NCI-H1930 (cell line): ENCODE measurements at places on chromosomes 2 and 18.

DNA sequence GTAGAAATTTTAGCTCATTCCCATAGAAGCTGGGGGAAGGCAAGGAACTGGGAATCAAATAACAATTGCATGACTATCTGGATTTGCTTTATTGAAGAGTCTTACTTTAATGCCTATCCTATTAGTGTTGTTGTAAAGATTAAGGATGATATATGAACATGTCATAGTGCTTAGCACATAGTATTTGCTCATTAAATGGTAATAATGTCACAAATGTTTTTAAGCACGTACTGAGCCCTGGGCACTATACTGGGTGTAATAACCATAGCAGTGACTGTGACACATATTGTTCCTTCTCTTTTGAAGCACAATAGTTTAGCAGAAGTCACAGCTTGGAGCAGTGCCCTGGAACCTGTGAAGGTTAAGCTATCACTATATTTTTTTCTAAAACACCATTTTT is 47.2 kb upstream of the DTNB start:
- no peak for DNase-seq

DNA sequence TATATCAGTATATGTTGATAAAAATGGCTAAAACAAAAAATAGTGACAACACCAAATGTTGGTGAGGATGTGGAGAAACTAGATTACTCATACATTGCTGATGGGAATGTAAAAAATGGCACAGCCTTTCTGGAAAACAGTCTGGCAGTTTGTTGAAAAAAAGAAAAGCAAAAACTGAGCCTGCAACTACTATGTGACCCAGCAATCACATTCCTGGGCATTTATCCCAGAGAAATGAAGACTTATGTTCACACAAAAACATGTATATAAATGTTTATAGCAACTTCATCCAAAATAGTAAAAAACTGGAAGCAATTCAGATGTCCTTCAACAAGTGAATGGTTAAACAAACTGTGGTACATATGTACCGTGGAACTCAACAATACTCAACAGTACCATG is 7.5 kb upstream of the KDSR start:
- DNase-seq = no peak

DNA sequence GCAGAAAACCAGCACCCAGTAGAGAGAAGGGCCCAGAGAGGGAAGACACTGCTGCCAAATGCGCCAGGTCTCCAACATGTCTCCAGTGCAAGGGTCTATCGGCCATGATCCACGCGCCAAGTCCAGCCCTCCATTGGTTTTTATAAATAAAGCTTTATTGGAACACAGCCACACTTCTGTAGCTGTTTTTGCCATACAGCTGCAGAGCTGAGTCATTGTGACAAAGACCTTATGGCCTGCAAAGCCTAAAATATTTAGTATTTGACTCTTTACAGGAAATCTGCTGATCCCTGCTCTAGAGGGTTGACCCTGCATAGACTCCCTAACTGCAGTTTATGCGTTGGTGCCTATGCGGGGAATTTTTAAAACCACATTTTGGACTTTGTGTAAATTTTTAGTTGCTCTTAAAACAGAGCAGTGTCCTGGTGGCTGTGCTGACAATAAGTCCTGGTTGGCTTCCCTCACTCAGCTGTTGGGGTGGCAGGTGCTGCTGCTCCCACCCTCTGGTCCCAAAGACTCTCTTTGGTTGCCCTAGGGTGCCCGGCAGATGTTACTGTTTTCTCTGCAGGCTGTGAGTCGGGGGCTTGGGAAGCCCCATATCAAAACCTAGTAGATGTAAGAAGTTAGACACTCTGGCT is 154.9 kb downstream of the CTIF start:
- no peak for DNase-seq

GRCh38 chr2:70785137-70785911 is 5.1 kb downstream of the FIGLA start:
- no peak for DNase-seq

DNA sequence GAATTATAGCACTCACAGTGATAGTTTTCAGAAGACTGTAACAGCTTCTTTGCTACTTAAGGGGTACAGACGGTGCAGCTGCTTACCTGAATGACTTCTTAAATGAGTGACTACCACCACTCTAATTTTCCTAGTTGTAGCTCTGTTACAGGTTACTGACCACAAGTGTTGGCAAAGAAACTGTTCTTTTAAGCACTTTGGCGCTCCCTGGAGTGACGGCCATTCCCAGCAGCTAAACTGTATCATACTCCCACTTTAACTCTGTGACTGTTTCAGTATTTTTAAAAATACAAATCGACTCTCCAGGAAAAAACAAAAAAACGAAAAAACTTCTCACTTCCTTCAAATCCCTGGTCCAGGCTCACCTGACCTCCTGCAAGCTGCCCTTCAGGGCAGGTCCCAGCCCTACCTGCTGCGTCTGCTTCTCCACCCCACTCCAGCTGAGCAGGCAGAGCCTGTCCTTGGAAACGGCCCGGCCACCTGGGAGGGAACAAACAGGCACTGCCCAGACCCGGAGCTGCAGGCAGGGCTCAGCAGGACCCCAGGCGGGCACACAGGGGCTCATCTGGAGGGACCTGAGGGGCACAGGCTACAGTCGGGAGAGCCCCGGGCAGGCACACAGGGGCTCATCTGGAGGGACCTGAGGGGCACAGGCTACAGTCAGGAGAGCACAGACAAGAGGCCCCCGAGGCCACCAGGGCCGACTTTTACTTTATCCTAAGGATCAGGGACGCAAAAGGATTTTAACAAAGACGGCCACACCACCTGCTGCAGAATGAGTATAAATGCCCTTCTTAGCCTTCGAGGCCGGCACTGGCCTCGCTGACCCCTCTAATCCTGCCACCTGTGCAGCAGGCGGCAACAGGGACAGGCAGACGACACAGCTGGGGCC is 24.5 kb downstream of the SLC66A2 start:
- no peak for DNase-seq

- DNase-seq = no peak
Observed at GRCh38 chr2:149871091-149871885, 283.7 kb upstream of the MMADHC start.

GRCh38 chr2:53268086-53268485 is 499.5 kb upstream of the CHAC2 start:
- no peak for DNase-seq

DNA sequence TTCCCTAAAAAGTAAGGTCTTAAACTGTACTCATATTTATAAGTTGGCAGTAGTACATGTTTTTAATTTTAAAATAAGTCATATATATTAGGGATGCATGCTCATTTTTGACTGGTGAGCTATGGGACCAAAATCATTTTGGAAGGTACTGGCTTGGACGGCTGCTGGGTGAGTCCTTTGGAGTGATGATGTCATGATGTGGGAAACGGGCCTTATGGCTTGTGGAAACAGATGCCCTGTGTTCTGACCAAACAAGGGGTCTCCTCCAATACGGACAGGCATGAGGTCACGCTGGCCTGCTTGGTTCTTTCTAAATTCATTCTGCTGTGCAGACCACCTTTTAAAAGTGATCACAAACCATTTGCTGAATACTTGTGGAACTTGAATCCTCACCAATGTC is 109.2 kb upstream of the MGAT5 start:
- DNase-seq = no peak

GRCh38 chr2:240947176-240947575 is 41.0 kb downstream of the CROCC2 start:
- no peak for DNase-seq

GRCh38 chr2:202818321-202818720 is 53.2 kb downstream of the ICA1L start:
- no peak for DNase-seq

DNA sequence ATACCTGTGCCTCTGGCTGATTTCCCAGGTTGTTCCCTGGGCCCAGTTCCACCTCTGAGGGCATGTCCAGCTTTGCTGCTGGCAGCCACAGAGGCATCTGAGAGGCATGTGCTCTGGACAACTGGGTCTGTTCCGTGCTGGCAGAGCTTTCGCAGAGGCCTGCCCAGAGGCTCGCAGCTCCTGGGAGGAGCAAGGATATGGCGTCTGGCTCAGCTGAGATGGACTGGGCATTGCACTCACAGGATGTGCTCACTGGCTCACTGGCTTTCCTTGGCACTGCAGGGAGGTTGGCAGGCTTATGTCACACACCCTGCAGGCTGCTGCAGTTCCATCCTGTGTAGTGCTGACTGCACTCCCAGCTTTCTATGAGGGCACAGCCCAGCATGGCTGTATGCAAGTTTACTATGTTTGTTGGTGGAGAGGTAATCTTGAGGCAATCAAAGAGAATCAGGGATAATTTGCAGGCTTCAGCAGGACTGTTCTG is 172.3 kb downstream of the PRKCE start:
- DNase-seq = no peak

DNA sequence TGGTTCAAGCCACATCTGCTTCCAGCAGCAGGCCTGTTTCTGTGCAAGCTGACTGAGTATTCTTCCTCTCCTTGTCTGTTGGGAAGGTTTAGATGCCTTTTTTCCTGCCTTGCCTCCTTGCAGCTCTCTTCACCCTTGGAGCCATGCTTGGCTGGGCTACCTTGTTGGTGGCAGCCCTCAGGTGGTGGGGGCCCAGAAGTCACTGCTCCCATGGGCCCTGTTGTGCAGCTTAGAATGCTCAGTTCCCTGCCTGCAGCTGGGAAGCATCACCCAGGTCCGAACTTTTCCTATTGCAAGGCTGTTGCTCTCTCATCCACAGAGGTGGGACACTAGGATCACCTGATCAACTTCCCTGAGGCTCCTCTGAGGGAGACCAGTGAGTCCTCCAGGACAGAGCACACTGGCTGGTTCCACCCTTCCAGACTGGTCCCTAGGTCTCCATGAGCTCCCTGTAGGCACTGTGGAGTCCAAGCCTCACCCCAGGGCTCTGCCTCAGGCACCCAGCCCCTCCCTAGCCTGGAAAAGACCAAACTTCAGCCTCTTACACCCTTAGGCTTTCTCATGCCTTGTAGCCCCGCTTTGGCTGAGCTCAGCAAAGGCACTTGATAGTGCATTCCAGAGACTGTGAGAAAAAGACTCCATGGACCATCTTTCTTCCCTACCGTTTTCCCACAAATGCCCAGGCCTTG is 219.3 kb upstream of the SH3BP4 start:
- DNase-seq = no peak

DNA sequence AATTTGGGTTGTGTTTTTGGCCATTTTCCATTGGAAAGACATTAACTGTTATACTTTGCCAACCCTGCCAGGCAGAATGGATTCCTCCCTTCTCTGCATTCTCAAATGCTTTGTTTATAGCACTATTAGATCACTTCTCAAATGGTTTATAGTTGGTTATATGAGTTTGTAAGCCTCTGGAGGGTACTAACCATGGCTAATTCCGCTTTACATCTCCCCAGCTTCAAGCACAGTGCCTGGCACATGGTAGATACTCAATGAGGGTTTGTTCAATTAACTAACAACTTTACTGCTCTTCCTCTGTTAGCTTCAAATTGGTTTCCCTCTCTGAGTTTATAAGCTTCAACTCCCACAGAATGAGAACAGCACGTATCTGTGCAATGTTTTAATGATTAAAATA is 213.5 kb downstream of the SOX11 start:
- DNase-seq = no peak

DNA sequence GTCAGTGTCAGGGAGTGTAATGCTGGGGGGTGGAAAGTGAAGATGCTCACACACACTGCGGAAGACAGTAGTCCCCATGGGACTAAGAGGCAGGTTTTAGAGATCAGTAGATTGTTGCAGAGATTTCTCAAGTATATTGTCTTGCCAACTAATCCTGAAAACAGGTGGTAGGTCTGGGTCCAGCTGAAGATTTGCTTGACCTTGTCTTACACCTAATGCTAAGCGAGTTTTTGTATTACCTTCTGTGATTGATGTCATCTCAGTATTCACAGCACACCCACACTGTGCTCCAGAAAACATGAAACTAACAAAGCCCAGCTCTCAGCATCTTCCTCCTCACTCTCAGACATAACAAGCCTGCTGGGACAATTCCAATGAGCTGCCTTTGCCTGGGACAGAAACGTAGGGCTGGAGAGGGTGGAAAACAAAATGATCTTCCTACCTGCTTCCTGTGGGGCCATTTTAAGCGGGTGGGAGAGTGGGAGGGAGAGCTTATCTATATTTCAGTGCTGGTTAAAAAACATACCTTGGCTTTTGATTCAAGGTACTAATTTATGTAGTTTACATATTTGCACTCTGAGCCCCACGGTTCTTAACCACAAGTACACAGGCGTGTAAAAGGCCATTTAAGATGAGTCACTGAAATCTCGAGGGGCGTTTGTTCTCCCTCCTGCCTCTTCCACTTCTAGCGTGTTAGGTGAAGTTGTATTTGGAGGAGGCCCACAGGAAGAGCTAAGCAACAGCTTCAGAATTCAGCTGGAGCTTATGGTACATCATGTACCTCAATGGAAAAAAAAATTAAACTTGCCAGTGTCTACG is 23.1 kb upstream of the RBMS1 start:
- no peak for DNase-seq

GRCh38 chr2:175728032-175728431 is 274.0 kb downstream of the LNPK start:
- no peak for DNase-seq

GRCh38 chr2:69639266-69639665 is 4.3 kb downstream of the AAK1 start:
- no peak for DNase-seq

DNA sequence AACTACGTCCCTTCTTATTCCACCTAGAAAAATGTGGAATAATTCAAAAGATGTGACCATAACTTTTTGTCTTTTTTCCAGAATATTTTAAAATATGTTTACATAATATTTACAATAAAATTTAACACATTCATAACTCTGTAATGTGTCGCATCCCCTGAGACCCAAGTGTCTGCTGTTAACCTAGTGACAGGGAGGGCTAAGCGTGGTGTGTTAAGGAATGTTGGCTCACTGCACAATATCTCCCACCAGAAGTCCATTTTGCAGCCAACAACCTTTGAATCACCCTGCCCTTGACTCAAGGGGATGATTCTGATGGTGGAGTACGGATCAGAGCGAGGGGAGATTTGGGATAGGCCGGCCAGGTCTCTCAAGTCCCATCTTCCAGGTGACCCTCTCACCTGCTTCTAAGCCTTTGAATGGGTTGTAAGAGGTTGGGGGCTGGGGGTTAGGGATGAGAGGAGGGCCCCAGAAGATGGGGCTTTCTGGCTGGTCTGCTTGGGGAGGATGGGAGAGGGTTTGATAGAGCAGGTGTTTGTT is 43.3 kb downstream of the SERTAD2 start:
- DNase-seq = no peak

DNA sequence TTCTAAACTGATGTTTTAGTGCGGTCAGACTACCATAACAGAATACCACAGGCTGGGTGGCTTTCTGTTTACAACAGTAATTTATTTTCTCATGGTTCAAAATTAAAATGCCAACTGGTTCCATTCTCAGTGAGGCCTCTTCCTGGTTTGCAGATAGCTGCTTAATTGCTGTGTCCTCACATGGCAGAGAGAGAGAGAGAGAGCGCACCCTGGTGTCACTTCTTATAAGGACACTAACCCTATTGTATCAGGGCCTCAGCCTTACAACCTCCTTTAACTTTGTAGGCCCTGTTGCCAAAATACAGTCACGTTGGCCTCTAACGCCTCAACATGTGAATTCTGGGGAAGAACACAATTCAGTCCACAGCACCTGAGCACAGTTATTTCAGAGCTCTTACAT is 37.5 kb upstream of the ZNF385B start:
- no peak for DNase-seq

GRCh38 chr2:95077861-95078603 is 43.6 kb downstream of the MRPS5 start:
- DNase-seq = no peak

GRCh38 chr18:67778016-67778415 is 261.5 kb upstream of the DSEL start:
- no peak for DNase-seq
